ENCODE measurements at places on chromosomes 5 and 9.

DNA sequence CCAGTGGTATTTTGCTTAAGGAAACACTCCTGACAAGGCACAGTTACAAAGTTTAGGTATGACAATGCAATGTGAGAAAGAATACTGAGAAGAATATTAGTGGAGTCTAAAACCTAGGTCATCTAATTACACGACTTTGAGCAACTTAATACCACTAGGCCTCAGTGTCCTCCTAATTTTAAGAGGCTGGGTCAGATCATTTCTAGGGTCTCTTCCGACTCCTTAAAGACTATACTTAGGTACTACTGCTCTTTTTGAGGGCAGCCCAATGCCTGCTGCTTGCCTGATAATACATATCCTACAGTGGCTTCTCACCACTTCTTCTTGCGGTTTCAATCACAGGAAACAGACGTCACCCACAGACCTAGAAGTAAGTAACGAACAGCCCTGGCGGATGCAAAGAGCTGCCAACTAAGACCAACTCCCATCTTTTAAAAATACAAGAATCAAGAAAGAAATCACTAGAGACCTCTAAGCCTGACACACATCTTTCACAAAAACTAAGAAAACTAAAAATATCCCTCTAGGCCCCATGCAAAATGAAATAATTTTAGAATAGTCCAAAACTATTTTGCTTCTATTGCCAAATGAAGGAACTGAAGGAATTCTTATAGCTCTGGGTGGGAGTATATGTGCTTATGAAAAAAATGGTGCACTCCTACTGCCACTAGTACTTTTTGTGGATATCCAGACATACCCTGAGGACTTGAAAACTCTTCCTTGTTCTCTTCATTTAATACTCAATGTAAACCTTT, 13.1 kb downstream of the DIAPH1 start:
- peak; percentile 94 for DNase-seq

DNA sequence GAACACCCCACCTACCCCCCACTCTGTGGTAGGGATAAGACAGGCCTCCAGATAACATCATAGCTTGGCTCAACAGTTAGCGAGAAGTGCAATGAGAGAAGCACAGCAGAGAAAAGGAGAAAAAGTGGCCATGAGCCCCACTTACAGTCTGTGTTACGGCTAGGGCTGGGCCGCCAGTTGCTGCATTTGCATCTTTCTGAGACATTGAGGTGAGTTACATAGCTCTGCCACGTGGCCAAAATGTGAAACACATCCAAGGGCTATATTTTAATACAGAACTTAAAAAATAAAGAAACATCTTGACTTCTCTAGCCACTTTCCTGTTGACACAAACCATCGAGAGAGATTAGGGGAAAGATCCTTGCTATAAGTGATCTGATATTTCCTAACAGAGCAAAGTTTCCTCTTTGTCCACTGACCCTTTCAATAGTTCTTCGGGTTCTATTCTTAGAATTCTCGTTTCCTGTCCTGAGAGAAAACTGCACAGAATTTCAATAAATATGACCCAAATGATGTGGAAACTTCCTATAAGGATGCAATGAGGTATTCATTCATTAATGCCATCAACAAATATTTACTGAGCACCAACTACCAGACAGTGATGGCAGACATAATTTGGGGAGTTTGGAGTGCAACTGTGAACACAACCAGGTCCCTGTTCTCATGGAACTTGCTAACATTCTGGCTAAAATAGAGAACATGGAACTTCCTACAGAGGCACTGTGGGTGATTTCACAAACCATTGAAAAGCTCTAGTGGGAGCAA, 3.2 kb upstream of the TLE4 start:
- DNase-seq, result no peak

GRCh38 chr9:112075009-112075378, 100.1 kb downstream of the SUSD1 start:
- DNase-seq, result no peak

GRCh38 chr5:144356489-144356888, 185.8 kb downstream of the KCTD16 start:
- DNase-seq, result no peak

DNA sequence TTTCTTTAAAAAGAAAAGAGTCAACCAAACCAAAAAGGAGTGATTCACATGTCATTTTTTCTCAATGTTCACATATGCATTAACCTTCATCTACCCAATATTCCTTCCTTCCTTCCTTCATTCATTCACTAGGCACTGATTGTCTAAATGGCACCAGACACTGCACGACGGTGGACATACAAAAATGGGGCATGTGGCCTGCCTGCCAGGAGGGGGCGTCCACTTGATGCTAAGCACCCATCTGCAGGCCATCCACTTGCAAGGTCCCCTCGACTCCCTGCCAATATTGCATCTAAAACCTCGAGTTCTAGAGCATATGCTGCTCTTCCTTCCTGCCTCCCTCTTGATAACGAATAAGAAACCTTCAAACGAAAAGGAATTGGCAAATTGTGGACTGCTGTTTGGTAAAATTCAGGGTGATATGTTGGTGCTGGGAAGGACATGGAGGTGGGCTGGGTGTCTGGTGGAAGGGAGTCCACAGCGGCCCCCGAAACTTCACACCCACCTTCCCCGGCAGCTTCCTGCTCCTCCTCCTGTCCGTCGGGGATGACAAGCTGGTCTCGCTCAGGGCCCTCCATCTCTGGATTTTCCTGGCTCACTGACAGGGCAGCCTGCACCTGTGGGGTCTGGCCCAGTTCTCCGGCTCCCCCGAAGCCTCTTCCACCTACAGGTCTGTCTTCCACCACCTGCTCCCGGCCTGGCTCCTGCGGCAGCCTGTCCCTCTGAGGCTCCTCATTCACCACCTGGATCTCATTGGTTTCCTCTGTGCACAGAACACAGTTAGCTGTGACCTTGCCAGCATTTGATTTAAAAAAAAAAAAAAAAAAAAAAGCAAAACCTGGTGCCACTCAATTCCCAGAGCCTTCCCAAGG, 64.3 kb downstream of the GOLM1 start:
- no peak for DNase-seq

DNA sequence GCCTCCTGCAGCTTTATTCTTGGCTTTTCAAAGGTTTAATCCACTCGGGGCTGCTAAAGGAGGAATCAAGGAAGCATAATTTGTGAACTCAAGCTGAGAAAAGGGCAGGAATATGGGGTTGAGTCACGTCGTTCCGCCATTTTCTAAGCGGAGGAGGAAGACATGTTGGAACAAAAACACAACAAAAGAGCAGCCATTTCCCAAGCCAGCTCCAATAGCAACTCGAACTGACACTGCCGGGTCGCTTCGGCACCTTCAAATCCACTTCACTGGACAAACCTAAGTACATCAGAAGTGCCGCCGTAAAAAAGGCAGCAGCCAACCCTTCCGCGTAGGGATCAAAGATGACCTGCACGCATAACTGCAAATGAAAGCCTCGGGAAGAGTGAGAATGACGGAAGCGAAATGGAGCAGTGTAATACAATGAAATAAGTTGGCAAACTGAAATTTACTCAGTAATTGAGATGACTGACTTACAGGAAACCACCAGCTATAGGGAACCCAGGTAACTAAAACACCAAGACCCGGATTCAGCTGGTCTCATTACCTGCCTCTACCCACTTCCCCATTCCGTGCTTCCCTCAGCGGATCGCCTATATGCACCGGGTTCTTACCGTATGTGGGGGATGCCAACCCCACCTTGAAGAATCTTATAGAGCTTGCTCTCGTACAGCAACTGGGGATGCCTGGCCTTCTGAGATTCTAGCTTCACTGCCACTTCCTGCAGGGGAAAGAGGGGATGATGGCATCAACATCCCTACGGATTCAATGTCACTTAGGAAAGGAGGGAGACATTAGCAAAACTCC, 1.6 kb downstream of the CSNK1A1 start:
- DNase-seq, result peak; percentile 20

- DNase-seq, result no peak
Observed at GRCh38 chr9:9498128-9498527, 1114.7 kb downstream of the PTPRD start.

GRCh38 chr5:112226215-112226614, 192.9 kb downstream of the EPB41L4A start:
- no peak for DNase-seq

DNA sequence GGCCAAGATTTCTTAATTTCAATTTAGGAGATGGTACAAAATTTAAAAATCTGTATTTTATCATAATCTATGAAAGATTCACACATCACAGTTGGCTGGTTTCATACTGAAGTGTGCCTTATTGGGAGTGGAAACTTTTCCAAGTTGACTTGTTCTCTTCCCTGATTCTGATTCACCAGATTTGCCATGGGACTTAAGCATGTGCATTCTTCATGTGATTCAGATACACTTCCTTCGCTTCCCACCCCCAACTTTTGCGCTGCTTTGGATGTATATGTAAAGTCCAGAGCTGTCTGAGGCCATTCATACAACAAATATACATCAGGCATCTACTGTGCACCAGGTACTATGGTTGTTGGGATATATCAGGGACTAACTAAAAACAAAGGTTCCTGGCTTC, 34.4 kb downstream of the CPEB4 start:
- no peak for DNase-seq

DNA sequence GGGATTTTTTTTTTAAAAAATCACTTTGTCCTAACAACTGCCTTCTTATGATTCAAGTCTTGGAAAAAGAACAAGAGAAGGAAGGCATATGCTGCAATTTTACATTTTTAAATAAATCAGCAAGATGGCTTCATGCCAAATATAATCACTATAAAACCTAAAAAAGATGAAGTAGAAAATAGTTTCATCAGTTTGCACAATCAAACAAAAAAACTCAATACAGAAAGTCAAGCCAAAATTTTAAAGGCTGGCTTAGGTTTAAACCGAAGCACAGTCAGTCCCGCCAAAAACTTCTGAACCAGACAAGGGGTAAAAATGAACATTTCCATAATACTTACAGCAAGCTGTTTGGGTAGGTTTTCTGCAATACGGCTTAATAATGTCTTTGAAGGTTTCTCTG, 57.3 kb downstream of the ZFR start:
- DNase-seq, result no peak

DNA sequence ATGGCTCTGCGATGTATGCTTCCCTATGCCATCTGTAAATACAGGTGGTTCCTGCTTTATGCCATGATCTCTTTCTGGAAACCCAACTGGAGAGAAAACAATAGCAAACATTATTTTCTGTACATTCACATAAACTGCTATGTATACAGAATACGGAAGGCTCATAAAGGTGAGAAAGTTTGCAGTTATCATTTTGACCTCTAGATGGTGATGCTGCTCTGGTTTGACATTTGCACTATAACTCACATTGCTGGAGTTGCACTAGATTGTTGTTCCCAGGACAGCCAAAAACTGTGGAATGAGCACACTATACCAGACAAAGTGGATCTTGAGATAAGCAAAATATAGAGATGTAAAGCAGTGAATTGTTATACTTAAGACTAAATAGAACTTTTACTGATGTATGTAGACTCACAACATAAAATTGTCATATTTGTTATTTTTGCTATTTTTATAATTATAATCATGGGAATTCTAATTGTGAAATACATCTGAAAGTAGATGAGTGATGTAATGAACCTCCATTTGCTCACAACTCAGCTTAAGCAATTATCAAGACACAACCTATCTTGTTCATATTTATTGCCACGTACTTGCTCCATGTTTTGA, 246.5 kb downstream of the PTPRD start:
- peak; percentile 19 for DNase-seq

GRCh38 chr9:4042991-4043390, 256.9 kb downstream of the GLIS3 start:
- DNase-seq, result no peak

DNA sequence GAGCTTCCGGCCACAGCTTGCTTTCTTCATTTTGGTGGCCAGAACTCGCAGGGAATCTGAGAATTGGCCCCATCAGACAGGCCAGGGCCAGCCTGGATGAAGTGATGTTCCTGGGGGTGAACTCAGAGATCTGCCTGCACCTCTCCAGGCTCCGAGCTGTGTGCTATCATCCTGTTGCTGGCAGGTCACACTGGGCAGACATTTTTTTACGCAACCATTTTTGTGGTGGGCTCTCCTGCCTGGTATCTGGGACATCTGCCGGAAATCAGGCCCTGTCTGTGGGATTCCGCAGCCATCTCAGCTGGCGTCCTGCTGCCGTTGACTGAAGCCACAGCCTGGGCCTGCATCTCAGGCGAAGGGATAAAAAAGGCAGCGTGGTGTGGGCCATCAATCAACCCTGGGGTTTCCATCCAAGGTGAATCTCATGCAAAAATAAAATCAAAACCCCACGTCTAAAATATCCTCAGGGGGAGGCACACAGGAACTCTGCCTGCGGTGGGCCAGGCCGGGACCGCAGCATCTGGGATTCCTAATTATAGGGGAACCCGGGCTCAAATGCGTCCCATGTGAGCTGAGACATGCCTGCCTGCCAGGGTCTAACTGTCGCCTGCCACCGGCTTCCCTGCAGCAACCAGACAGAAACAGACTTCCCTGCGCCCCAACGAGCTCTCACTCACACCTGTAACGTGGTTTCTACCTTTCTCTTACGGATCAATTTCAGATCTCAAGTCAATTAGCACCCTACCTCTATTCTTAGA, 174.3 kb downstream of the SYK start:
- no peak for DNase-seq

DNA sequence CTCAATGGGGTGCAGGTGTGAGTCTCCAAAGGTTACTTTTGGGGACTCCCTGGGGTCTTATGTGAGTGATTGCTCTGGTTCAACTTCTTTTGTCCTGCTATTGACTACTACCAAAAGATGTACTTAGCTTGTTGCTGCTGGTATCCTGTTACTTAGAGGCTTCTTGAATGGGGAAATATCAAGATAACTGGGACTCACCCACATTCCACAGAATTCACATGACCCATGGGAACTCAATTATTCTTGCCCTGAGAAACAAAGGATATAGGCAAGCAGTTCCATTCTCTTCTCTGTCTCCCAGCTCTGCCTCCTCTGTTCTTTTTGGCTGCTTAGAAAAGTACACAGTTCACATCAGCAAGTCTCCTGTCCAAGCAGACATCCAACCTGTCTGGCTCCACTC, 105.9 kb downstream of the UNC13B start:
- DNase-seq, result no peak

GRCh38 chr9:99490729-99491128, 268.6 kb downstream of the SEC61B start:
- DNase-seq, result no peak

DNA sequence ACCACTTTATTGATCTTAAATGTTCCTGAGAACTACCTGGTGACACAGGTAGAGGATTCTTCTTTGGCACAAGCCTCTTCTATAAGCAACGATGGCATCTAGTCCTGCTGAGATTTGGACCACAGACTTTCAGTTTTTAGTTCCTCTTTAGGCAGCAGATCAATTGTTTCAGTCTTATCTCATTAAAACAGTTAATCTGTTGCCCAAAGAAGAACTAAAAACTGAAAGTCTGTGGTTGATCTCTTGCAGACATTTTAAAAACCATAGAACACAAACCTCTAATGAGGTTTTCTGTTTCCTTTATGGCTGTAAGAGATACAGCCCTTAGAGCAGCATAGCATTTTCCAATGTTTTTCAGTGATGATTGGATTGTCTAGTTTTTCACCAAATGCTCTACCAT, 480.9 kb downstream of the MTRR start:
- DNase-seq, result no peak

DNA sequence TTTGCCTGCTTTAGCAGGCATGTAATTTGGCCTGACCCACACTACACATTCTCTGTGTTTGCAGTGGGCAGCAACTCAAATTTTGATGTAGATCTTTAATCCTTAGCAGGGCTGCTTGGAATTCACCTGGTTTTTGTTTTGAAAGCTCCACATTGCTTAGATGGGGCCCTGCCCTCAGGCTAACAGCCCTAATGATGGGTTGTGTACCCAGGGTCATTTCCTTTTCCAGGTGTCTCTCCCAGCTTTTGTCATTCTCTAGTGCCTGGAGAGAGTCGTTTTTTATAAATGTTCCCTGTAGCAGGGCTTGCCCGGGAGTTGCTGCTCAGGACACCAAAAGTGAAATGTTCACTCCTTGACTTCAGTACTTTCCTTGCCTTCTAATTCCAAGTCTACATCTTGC, 126.3 kb downstream of the TRIO start:
- DNase-seq, result no peak
